NCI-H1930 (cell line): ENCODE measurements at places on chromosomes 7 and 10.

DNA sequence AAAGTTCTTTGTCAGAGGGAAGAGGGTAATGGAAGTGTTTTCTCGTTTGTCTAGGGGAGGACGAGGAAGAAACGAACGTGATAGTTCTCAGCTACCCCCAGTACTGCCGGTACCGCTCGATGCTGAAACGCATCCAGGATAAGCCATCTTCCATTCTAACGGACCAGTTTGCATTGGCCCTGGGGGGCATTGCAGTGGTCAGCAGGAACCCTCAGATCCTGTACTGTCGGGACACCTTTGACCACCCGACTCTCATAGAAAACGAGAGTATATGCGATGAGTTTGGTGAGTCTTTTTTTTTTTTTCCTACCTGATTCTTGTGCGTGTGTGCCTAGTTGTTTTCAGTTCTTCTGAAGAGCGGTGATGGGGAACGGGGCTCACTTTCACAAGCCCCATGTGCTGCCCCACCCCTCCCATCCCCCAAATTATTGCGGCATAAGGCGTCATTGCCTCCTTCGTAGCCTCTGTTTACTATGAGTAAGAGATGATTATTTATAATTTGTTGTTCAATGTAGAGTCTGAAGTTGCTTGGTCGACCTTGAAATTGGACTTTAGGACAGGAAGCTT is 98.6 kb downstream of the ARID5B start:
- no peak for DNase-seq

- no peak for DNase-seq
Measured at GRCh38 chr10:115335366-115335765, 242.2 kb downstream of the ATRNL1 start.

DNA sequence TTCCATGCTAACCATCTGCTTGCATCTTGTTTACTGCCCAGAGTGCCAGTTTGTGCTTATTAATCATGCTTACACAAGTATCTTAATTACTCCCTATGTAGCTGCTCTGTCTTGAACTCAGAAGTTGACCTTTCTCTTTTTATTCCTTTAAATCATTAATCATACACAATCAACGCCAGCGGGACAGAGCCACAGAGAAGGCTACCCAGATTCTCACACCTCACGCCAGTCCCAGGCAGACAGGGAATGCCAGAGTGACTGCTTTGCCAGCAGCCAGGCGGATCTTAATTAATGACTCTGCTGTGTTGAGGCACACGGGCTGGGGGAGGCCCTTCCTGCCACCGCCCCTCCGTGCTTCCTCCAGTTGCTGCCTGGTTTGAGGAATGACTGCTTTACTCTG is 229.4 kb downstream of the LRMDA start:
- no peak for DNase-seq

- DNase-seq: peak; percentile 25
Measured at GRCh38 chr10:108204528-108205305, 1040.2 kb upstream of the SORCS1 start.

DNA sequence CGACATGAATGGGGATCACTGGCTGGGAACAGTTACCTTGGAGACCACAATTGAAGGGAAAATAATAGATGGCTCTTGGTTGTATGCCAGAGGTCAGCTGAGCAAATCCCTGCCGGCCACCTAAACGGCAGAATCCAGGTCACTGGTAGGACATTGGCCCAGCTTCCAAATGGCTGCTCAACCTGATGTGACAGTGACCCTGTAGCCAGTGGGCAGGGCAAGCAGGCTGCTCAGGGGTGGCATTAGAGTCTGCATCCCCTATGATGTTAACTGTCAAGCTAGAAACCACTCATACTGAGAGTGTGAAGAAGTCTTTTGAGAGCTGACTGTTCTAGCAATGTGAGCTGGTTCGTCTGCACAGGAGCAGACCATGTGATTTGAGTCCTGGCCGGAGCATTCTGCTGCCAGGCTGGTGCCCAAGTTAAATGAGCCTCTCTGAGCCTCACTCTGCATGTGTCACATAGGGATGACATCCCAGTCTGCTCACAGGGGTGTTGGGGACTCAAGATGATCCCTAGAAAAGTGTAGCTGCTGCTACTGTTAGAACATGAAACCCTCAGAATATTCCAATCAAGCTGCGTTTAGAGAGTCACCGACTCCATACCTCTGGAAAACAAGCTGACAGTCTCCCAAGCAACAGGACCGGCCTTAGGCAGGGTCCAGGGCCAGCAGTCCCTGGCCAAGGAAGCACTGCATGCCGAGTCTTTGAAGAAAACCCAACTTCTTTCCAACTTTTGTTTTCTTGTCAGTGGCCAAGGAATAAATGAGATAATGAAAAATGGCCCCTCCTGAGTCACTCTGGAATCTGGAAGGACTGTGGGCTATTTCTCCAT is 69.7 kb downstream of the VWA2 start:
- no peak for DNase-seq

GRCh38 chr10:30188101-30188500 is 128.7 kb upstream of the JCAD start:
- DNase-seq: no peak

DNA sequence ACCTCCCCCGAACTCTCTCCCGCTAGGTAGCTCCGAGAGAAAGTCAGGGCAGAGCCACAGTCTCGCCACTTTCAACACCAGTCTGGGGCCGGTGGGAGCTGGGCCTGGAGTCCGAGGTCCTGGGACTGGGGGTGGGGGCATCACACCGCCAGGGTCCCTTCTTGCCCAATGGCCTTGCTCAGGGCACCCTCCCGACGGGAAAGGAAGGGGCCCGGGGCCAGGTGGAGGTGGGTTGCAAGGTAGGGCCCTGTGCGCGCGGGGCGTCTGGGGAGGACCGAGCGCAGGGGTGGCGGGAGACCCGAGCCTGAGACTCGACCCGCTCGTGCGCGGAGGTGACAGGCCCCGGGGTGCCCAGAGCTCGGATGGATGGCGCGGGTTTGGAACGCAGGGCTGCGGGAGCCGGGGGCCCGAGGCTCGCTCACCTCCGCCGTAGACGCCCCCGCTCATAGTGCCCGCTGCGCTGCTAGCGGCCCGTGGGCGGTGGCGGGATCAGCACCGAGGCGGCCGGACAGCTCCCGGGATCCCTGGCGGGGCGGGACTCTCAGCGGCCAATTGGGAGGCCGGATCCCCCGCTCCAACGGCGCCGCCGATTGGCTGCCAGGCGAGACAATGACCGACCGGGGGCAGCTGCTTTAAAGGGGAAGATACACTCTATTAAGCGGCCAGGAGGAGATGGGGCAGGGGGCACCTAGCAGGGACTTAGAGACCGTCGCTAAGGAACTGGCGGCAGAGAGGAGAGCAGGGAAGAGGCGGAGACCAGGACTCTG is at the start of gene ACTL6B:
Gene ACTL6B, minus strand, starts transcription at position 541 of the 767 bp plus-strand sequence. Its CDS starts 94 bp downstream, at position 447.
- peak; percentile 67 for DNase-seq

GRCh38 chr7:140506788-140507464 is 27.6 kb upstream of the MKRN1 start:
- DNase-seq: peak; percentile 43

DNA sequence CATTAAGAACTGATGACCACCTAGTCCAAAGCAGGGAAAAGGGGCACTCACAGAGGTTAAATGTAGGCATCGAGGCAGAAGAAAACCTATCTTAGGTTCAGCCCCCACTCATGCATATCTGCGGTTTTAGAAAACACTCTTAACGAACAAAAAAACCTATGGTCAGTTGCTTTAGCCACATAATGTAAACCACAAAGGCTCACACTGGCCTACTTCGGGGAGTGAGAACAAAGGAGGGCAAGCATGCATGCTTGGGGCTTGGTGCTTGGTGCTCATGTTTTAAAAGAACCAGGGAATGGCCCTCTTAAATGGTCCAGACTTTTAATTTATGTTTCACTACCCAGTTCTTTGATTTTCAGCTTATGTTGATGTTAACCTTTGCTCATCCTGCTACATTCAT is 14.2 kb downstream of the INSYN2A start:
- no peak for DNase-seq

DNA sequence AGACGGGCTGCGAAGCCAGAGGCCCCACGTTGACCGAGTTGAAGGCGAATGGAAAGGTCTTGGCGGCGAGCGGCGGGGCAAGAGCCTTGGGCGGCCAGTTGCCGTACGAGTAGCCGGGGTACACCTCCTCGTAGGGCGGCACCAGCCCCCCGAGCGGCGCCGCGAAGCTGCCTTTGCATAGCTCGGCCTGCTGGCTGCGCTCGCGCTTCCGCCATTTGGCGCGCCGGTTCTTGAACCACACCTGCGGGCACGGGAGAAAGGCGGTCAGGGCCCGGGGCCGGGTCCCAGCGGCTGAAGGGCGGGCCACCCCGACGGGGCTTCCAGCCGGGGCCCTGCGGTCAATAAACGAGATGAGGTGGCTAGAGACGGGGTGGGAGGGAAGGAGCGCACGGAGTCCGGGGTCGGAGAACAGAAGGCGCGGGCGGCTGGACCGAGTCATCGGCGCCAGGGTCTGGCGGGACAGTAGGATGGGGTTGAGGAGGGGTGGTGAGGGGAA is 4.8 kb downstream of the ELOVL3 start:
- no peak for DNase-seq

- peak; percentile 82 for DNase-seq
Measured at GRCh38 chr7:48035301-48035966, at the start of gene C7orf57. Gene C7orf57 (plus strand): TSS chr7:48035543. CDS start chr7:48036309, 766 bp downstream.

GRCh38 chr10:86178401-86179152 is 188.0 kb downstream of the GRID1 start:
- DNase-seq: no peak

GRCh38 chr7:129468547-129468946 is 33.8 kb upstream of the SMKR1 start:
- no peak for DNase-seq

DNA sequence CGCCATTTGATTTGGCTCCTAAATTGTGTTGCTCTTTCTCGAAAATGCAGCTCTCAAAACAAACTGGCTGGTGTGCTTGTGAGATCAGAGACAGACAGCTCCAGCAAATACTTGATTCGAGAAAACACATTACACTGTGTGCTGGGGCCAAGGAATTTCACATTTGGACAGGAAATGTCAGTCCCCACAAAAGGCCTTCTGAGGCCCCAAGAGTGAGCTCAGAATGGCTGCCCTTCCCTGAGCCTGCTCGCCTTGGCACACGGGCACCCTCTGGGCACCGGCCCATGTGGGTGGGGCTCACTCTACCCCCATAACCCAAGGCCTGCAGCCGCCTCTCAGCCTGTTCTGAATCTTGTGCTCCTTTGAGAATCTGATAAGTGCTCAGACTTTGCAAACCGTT is 13.9 kb upstream of the HSPA12A start:
- no peak for DNase-seq
